Neural crest cell (in vitro differentiated cells): ENCODE measurements at places on chromosomes 5 and 9.

DNA sequence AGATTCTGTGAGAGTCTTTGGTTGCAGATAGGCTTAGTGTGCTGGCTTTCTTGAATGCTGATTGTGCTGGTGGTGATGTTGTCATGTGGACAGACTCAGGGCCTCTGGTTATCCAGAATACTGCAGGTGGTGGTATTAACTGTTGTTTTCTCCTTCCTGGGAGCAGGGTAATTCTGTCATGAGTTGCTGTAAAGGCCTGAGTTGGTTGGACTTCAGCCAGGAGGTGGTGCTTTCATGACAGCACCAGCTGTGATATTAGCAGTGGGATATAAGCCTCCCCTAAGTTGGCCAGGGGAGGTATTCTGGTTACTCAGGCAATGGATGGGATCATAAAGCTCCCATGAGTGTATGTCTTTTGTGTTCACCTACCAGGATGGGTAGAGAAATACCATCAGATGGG lies 16.4 kb upstream of the RNF180 start:
- H3K4me1 ChIP-seq, result no peaks in the 10 kb centered on the region
- no peaks in the 10 kb centered on the region for H3K36me3 ChIP-seq
- H3K4me3 ChIP-seq, result no peak overlapping the region
- H3K27ac ChIP-seq, result no peak overlapping the region
- H3K27me3 ChIP-seq, result peaks cover 10% of the 10 kb centered on the region

DNA sequence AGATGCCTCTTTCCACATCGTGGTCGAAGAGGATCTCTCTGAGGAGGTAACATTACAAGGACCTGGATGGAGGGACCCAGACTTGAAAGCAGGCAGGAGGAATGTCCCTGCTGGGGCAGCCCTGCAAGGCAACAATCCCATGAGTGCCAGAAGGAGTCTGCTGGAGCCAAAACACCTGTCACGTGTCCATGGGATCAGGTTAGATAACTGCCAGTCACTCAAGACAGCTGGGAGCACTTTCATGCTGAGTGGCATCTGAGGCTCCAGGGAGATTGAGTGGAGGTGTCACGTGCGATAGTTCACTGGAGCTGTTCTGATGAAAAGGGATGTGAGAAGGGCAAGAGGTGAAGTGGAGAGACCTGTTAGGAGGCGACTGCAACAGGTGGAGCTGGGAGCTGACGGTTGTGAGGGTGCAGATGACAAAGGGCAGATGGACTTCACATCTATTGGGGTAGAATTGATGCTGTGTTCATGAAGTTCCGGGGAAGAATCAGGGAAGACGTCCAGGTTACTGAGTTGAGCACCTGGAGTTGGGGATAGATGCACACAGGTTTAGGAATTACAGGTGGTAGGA lies 68.4 kb downstream of the ICE1 start:
- H3K27me3 ChIP-seq, result peaks cover 10% of the 10 kb centered on the region
- no peaks in the 10 kb centered on the region for H3K36me3 ChIP-seq
- H3K4me3 ChIP-seq, result no peak overlapping the region
- DNase-seq, result no peak
- no peak overlapping the region for H3K27ac ChIP-seq

- no peaks in the 10 kb centered on the region for H3K36me3 ChIP-seq
- DNase-seq, result no peak
- H3K27me3 ChIP-seq, result no peaks in the 10 kb centered on the region
- peaks cover 20% of the 10 kb centered on the region for H3K4me1 ChIP-seq
- H3K27ac ChIP-seq, result peak overlapping the region; percentile 8
These were observed 29.3 kb downstream of the TNFAIP8 start for GRCh38 chr5:119385136-119385535.

GRCh38 chr9:92617951-92618510 lies 51.9 kb downstream of the IPPK start:
- H3K4me3 ChIP-seq, result no peak overlapping the region
- no peaks in the 10 kb centered on the region for H3K27me3 ChIP-seq
- no peaks in the 10 kb centered on the region for H3K4me1 ChIP-seq
- H3K27ac ChIP-seq, result peak overlapping the region; percentile 19
- peaks cover 8% of the 10 kb centered on the region for H3K36me3 ChIP-seq

DNA sequence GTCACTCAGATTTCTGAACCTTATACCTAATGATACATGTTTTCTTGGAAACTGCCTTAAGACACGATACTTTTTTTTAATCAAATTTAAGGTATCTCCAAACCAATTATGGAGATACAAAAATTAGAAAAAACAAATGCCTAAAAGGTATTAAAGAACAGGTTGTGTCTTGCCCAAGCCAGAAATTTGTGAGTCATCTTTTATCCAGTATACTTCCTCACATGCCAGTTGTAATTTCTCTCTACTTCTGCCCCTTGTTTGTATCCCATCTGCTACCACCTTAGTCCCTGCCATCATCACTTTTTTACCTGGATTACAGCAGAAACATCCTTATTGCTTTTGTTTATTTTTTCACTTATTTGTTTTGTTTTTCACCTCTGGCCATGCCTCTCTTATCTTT lies 571.2 kb upstream of the DAB2 start:
- no peak for DNase-seq
- H3K27me3 ChIP-seq, result peaks cover 13% of the 10 kb centered on the region
- no peak overlapping the region for H3K27ac ChIP-seq
- no peaks in the 10 kb centered on the region for H3K36me3 ChIP-seq
